ENCODE measurements at places on chromosomes 2 and 18.

DNA sequence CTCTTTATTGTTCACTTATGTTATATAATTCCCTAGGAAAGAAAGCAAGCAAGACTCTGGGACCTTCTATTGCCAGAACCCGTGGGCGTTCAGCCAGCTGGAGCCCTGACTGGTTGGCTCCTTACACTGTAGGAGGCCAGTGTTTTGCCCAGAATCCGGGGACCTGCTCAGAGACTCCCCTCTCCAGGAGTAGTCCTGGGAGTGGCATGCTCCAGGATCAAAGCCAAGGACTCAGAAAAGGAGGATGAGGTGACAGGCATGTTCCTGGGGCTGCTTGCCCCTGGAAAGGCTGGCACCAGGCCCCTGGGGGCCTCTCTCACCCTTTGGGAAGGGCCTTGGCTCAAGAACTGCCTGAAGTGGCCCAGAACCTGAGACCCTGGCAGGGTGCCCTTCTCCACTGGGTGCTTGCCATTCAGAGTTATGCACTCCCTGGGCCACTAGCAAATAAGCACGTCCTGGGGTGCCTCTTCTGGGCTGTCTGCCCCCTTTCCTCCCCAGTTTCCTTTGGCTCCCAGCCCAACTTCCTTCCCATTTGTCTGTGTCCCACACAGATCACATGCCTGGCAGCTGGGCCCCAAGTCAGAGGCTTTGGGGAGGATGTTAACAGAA lies 19.6 kb upstream of the KIF3C start:
- no peak for DNase-seq

GRCh38 chr2:150207979-150208378 lies 279.5 kb downstream of the RND3 start:
- DNase-seq: no peak

- no peak for DNase-seq
These were observed 11.9 kb downstream of the NR4A2 start for GRCh38 chr2:156320486-156321098.

- DNase-seq: no peak
These were observed 25.3 kb downstream of the LCLAT1 start for GRCh38 chr2:30472326-30472725.

DNA sequence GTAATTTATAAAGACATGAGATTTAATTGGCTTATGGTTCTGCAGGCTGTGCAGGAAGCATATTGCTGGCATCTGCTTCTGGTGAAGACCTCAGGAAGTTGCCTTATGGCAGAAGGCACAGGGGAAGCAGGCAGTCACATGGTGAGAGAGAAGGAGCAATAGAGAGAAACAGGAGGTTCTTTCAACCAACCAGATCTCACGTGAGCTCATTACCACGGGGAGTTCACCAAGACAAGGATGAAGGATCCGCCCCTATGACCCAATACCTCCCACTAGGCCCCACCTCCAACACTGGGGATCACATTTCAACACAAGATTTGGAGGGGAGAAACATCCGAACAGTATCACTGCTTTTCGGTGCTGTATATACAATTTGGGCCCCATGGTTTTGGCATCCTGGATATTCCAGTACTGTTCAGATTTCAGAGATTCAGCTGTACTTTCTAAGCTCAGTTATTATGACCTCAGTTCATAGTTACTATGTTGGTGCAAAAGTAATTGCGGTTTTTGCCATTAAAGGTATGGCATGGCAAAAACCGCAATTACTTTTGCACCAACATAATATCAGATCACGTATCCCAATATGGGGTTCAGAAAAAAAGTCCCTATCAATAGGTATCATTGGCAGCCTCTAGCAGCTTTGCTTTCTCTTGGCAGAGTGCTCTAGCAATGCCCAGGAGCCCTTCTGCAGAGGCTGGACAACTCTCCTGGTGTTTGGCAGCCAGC lies 189.6 kb upstream of the SIX3 start:
- no peak for DNase-seq

GRCh38 chr2:24054366-24055010 lies 4.9 kb downstream of the FKBP1B start:
- no peak for DNase-seq

GRCh38 chr18:46915800-46916550 lies 1.3 kb downstream of the PIAS2 start:
- no peak for DNase-seq

- no peak for DNase-seq
These were observed 6.4 kb downstream of the SH3YL1 start for GRCh38 chr2:257429-257828.

GRCh38 chr2:196696423-196697079 lies 57.0 kb downstream of the CCDC150 start:
- no peak for DNase-seq

DNA sequence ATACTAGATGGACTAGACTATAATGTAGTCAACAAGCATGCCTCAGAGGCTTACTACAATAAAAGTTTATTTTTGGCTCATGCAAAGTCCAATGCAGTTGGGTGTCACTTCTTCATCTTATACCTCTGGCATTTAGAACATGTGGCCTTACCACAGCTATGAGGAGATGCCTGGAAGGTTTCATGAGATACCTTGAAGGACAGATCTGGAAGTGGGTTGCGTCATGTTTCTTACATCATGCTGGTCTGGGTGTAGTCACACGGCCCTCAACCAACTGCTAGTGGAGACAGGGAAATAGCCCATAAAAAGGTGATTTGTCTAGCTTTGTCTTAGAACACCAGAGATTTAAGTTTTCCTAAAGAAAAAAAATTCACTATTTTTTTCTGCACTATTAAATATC lies 91.7 kb upstream of the MMADHC start:
- DNase-seq: no peak
